ENCODE measurements at places on chromosomes 13 and 19.

- DNase-seq, result no peak
Measured at GRCh38 chr13:50015258-50015657, at the start of gene KCNRG. Gene KCNRG (plus strand): TSS chr13:50015444. CDS start chr13:50015494, 50 bp downstream.

GRCh38 chr19:47523473-47523872 lies 8.6 kb upstream of the NAPA start:
- no peak for DNase-seq

- DNase-seq, result no peak
Measured at GRCh38 chr13:50923272-50923671, 13.7 kb downstream of the RNASEH2B start.

- DNase-seq, result no peak
Measured at GRCh38 chr13:65875031-65875430, 1355.1 kb downstream of the PCDH9 start.

GRCh38 chr13:20231839-20232555 lies at the start of gene GJB6:
Gene GJB6 (minus strand): TSS chr13:20232319. CDS start chr13:20223480, 8,839 bp downstream.
- no peak for DNase-seq

DNA sequence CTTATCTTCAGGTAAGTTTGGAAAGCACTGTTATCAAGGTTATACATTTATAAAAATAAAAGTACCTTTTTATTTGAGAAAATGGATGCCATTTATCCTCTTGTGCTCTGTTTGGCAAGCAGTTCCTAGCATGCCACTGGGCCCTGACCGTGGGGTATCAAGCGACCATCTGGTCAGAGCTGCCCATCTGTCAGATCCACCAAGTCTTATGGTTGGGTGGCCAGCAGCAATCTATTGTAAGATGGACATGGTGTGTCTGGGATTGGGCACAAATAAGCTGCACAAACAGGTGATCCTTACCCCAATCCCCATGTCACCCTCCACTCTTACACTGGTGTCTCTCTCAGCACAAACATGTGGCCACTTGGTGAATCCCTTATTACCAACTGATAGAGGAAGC lies 178.5 kb downstream of the DLEU7 start:
- no peak for DNase-seq

DNA sequence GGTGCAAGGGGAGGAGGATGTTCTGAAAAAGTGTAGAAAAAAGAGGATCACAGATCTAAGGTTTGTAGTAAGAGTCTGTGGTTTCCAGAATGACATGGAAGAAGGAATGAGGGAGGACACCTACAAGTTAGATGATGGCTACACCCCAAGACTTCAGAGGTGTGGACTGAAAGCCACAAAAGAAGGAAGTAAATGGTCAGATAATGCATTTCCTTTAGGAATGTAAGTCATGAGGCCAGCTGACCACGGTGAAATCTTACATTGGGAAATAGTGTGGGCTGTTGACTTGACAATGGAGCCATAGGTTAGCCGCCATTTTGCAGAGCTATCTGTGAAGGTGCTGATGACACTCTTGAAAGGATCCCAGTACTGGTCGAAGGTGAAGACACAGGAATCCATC lies 25.3 kb upstream of the FBXO27 start:
- DNase-seq, result peak; percentile 15

- no peak for DNase-seq
Measured at GRCh38 chr19:7818806-7819205, 11.2 kb upstream of the EVI5L start.

DNA sequence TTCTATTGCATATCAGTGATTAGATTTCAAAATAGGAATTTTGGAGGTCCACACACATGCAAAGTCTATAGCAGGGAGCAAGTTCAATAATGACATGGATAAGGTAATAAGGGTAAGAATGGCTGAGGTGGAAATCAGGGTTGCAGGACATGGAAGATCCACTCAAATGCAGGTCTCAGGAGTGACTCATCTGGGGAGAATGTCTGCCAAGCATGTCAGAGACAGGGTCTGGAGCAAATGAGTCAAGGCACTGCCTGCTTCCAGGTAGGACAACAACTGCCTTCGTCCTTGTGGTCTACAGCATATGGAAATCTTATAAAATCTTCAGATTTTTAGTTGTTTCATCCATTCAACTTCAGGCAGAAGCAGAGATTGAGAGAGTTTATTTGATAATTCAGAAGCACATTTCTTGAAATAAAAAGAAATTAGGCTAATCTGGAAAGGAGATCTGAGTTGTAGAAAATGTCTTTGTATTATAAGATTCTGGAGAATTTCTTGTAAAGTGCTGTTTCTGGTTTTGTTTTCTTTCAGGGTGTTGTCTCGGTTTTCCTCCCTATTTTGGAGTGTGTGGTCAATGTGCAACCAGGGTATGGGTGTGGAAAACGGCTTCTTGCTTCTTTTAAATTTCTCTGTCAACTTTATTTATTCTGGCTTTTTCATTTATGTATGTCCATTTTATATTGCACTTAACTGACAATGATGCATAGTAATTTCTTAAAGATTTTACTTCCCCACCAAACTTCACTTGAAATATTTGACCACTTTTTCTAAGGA lies 748.8 kb downstream of the LIG4 start:
- no peak for DNase-seq

GRCh38 chr13:30715837-30716236 lies 19.5 kb upstream of the ALOX5AP start:
- DNase-seq, result no peak

- DNase-seq, result no peak
Measured at GRCh38 chr13:78139765-78140164, 221.1 kb upstream of the EDNRB start.

GRCh38 chr19:14480700-14481079 lies 5.5 kb upstream of the PTGER1 start:
- no peak for DNase-seq

DNA sequence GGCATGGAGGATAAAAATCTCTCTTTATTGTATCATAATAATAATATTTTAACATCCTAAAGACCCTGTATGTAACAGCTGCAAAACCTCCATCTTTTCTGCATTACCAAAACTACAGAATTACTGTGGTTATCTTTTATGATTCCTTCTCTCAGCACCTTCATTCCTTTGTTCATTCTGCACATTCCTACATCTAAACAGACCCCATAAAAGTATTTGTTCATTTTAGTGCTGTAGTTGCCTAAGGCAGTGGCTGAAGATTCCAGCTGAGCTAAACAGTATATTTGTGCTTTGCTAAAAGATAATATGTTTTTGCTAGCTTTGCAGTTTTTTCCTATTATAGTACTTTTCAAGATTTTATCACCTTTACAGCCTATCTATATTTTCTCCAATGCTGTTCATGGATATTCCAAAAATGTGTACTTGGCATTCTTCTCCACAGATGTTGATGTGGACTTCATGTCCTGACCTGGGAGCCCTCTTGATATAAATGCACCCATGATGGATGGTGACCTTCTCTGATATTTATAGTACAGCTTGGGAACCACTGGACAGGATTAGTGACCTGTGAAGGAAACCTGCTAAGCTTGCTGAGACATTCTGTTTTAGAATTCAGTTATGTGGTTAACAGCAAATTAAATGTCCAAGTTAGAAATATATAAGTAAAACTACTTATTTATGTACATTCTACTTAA lies 2832.9 kb upstream of the PCDH20 start:
- no peak for DNase-seq

DNA sequence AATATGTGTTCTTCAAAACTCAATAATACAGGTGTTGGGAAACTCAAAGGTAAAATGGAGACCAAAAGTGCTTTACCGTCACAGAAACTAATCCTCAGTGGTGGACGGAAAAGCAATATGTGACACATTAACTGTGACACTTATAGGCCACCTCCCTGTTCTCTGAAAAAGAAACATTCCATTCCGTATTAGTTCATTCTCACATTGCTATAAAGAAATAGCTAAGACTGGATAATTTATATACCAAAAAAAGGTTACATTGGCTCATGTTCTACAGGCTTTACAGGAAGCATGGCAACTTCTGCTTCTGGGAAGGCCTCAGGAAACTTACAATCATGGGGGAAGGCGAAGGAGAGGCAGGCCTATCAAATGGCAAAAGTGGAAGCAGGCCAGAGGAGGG lies 435.3 kb upstream of the HTR2A start:
- no peak for DNase-seq

DNA sequence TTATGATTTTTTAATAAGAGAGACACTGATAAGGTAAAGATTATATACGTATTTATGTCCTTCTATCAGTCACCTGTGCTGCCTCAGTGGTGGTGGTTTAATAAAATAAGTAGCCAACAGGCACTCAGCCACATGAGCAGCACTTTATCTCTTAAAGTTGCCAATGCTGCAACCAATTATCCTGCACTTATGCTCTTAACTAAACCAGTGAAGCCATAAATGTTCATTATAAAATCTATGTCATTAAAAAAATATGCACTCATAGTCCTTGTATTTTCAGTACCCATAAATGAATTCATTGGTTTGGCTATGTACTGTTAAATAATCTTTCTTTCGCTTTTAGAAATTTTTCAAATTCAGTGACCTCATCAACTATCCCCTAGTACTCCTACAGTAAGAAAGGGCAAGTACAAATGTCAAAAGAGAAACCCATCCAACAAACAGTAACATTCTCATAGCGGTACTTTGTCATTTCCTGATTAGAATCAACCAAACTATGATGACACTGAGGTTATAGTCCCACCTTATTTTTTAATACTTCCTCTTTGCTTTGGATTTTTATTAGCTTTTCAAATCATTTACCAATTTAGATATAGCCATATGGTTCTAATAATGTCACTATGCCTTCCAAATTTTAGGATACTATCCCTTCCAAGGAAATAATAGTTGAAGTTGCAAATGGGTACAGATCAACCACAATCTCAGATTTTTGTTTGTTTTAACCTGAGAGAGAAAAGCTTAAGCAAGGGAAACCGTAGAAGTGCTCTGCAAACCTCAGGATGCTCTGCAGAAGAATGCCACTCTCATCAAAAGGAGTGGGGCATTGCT lies 190.9 kb downstream of the KLF12 start:
- no peak for DNase-seq

- no peak for DNase-seq
Measured at GRCh38 chr13:23468811-23469210, 35.3 kb upstream of the SACS start.

GRCh38 chr19:24004166-24004565 lies 82.8 kb upstream of the ZNF254 start:
- no peak for DNase-seq

- DNase-seq, result peak; percentile 28
Measured at GRCh38 chr13:114149774-114150740, 17.6 kb upstream of the RASA3 start.

DNA sequence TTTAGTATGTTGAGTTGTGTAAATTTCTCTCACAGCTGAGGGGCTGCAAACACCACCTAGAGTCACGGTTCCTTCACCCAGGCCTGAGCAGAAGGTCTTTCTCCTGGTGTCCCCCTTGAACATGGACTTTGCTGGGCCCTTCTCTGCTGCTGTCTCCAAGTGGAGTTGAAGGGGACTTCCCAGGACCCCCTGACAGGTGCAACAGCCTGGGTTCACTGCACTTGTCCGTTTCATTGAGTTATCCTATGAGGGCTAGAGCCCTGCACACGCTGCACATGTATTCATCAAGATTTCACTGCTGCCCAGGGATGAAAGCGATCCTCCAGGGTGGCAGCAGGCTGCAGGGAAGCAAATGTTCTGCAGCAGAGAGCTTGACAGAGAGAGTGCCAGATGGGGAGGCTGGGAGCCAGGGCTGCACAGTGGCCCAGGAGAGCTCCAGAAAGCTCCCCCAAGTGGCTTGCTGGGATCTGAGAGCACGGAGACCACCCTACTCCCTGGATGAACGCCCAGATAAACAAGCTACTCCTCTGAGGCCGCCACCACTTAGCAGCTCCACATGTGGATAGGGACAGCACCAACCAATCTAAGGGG lies 10.3 kb downstream of the TMEM272 start:
- DNase-seq, result no peak

DNA sequence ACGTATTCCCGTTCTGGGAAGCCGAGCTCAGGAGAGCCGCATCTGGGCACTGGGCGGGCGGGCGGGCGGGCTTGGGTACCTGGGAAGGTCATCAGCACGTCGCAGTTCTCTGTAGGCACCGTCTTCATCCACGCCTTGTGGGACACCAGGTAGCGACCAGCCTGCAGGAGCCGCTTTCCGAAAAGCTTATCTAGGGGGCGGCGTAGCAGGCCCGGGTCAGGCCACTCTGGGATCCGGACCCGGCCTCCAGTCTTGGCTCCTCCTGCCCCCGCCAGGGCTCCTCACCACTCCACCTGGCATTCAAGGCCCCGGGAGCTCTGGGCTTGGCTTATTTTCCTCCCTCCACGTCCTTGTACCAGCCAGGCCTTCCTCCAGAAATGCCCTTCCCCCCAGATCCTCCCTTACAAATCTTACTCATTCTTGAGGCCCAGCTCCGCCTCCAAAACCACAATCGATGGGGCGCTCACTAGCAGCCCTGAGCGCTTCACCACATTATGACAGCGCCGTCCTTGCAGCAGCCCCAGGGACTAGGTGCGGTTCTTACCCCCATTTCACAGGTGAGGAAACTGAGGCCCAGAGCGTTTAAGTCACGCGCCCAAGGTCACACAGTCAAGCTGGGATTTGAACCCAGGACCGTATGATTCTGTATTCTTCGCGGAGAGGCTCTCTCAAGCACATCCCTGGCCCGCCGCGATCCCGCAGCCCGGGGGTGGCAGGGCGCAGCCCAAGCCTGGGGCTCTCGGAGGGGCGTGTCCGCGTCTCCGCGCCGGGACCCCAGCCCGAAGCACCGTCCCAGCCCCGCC lies 843 bp downstream of the ANO8 start:
- DNase-seq, result peak; percentile 52

DNA sequence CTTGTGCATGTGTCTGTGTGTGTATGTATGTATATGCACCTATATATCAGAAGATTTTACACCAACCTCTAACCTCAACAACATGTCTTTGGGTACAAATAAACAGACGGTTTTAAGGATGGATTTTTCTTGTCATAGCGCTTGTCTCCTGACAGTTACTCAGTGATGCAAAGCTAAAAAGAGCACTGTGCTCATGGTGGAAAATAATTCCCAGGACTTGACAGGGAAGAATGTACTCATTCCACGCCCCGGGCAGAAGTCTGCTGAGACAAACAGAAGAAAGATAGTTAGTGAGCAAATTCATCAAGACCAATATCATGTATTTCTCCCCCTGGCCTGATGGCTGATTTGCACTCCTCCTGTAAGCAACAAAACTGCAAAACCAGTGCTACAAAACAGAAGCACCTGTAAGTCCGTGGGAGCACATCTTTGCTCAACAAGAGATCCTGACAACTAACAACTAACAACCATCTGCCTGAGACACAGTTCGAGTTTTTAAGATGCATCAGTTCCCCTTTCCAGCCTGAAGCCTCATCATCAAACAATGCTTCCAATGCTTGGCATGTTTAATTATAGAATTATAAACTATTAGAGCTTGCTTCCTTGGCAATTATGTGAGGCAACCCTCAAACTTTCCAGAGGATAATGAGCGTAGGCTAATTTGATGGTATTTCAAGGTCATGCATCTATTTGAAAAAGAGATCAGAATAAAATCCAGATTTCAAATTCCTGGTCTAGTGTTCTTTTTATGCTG lies 812.7 kb upstream of the MIR17HG start:
- DNase-seq, result no peak

GRCh38 chr19:38452430-38453366 lies 19.2 kb downstream of the RYR1 start:
- no peak for DNase-seq

DNA sequence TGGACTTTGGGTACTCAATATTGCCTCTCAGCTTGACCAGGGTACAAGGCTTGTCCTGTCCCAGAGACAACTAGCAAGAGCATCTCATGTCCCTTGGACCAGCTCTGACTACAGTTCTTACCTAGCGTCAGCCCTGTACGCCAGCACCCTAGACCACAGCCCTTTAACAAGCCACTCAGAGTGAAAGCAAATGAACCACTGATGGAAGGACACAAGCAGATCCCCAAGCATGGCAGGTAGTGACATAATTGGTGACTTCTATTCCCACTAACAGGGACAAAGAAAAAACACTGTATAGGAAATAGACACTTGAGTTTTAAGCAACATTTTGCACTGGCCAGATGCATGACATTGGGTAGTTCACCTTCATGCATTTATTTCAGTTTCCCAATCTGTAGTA lies 8.8 kb upstream of the LRCH1 start:
- DNase-seq, result no peak
